Activated CD4-positive, alpha-beta T cell treated with anti-CD3 and anti-CD28 coated beads for 24 hours (primary cell): ENCODE measurements at places on chromosomes 13 and 19.

- no peak for DNase-seq
These were observed 24.2 kb downstream of the SIAH3 start for GRCh38 chr13:45827318-45827717.

- DNase-seq: no peak
These were observed 133.9 kb upstream of the TMTC4 start for GRCh38 chr13:100808330-100809128.

DNA sequence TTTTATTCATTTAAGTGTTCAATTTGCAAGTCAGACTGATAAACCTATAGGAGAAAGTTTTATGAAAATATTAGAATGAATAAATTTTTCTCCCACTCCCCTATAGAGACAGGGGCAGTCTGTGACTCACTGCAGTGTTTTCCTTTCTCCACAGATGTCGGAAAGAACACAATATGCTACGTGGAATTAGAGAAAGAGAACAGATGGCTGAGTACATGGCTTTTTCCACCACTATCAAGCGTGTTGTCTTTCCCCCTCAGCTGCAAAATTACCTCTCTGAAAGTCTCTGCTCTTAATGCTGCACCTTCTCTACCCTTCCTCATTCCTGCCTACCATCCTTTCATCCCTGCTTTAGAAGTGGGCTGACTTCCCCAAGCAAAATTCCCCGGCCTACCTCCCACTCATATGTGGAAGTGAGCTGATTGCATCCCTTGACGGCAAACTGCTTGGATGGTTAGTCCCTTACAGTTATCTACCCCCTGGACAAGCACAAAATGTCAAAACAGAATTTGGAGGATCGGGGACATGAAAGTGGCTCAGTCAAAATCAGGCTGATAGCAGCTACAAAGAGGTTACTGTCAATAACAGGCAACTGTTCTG is 30.0 kb downstream of the FLT1 start:
- no peak for DNase-seq

- DNase-seq: no peak
These were observed 4.3 kb downstream of the CD37 start for GRCh38 chr19:49339301-49340068.

- no peak for DNase-seq
These were observed 136.3 kb upstream of the SERP2 start for GRCh38 chr13:44237276-44237767.

- DNase-seq: no peak
These were observed 152.5 kb upstream of the SOX1 start for GRCh38 chr13:111914241-111915103.

DNA sequence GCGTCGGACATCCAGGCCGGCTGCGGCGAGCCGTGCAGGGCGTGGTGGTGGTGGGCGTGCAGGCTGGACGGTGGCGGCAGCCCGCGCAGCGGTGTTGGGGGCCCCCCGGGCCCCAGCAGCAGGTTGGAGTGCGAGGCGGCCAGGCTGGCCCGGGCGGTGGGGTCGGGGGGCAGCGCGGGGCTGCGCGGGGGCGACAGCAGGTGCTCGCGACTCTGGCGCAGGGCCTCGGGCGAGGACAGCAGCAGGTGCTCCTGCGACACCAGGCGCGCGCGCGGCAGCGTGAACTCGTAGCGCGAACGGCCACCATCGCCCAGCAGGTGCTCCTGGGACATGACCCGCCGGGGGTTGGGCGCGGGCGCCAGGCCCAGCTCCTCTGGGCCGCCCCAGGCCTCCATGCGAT is 9.8 kb downstream of the SHISA7 start:
- no peak for DNase-seq

- peak; percentile 56 for DNase-seq
These were observed at the start of gene PTPRS for GRCh38 chr19:5340637-5341447. PTPRS (minus strand) TSS chr19:5340812; CDS start chr19:5286140, 54,672 bp downstream.

GRCh38 chr19:46967578-46968032 is 52.0 kb upstream of the NPAS1 start:
- no peak for DNase-seq

DNA sequence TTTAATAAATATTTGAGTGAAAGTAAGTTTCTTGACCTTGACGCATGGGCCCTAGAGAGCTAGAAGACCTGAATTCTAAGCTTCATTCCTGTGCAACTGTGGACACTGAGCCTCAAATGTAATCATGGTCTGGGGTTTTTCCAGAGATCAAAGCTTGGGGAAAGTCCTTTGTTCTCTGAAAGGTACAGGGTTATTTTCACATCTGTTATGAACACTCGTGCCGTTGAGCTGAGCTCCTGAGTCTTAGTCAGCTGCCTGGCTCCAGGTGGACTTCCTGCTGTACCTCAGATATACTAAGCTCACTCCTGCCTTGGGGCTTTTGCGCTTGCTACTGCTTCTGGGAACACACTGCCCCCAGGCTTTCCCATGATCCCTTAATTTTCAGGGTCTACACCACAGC is 7.5 kb upstream of the ZBTB32 start:
- no peak for DNase-seq

- no peak for DNase-seq
These were observed 43.6 kb downstream of the RUBCNL start for GRCh38 chr13:46343279-46343994.

DNA sequence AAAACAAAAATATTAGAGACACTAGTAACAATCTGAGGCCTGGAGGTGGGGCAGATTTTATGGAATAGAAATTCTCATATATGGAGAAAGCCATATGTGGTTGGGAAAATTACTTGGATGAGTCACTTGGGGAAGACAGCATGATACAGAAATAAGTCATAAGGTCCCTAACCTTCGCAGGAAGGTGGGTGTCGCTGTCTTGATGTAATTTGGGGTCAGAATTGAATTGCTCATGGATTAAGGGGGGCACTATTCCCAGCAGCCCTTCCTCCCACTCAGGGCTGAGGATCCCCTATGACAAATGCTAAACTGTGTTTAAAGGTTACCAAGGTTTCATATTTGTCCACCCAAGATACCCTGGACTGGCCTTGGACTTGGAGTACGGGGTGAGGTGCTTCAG is 5.0 kb downstream of the RDH8 start:
- no peak for DNase-seq

DNA sequence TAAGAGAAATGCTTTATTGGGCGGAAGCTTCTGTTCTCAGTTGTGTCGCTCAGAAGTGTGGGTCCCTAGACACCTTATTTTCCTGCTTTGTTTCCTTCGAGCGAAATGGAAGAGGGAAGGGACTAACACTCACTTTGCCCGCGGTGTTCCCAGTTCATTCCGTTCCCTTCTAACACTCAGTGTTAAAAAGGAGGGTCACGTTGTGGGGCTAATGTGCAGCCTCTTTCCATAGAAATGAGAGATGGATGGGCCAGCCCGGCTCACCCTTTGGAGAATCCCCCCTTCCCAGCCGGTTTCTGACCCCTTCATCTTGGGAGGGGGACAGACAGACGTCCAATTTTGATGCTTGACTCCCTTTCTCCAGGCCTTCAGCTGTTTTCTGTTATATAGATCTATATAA is 2.3 kb downstream of the ATP11A start:
- DNase-seq: no peak

DNA sequence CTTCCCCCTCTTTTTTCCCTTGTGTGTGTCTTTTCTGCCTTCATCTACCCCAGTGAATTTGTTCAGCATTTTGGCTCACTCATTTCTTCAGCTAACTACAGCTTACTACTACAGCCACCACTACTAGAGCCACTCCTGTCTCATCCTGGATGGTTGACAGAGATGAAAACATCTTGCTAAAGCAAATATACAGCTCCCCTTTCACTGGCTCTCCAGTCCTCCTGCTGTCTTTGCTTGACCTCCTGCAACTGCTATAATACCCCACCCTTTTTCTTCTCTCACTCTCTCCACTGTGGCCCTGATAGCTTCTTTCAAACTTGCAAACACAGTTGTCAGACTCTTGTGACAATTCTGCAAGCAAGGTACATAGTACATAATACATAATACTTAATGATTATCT is 523.6 kb downstream of the DCT start:
- no peak for DNase-seq

DNA sequence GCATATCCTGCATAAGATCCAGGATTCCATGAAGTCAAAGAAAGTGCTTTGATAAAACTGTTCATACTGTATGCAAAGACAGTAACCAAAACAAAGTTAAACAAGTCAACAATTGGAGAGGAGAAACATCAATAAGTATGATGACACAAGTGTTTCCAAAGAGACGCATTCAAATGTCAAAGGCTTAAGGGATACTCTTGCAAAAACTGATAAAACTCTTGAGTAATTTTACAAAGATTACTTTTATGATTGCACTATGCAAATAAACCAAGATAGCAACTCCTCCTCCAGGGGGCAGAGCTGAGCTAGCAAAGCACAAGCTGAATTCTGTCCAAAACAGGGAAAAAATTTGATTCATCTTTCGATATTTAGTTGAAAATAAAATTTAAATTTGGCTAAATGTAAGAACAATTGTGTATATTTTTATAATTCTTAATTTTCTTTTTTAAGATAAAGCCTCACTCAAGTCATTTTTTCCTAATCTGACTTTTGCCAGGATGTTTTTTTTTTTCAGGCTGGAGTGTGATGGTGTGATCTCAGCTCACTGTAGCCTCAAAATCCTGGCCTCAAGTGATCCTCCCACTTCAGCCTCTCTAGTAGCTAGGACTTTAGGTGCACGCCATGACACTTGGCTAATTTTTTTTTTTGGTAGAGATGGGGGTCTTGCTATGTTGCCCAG is 84.0 kb downstream of the MZT1 start:
- peak; percentile 31 for DNase-seq

GRCh38 chr13:19184176-19184575 is 2.6 kb upstream of the TUBA3C start:
- DNase-seq: no peak

DNA sequence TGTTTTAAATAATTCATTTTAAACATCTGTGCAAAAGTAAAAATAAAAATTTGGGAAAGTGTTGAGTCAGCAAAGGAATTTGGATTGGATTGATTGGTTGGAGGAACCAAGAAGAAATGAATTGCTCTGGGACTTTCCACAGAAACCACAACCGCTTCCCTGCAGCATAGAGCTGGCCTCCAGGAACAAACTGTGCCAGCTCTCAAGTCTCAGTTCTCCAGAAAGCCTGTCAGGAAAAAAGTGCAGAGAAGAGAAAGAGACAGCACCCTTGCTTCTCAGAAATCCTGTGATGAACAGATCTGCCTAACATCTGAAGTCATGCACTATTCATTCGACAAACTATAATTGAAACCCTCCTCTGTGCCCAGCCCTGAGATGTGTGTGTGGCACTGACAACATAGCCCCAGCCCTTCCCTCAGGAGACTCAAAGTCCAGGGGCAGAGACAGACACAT is 14.8 kb downstream of the LYPD3 start:
- DNase-seq: no peak

DNA sequence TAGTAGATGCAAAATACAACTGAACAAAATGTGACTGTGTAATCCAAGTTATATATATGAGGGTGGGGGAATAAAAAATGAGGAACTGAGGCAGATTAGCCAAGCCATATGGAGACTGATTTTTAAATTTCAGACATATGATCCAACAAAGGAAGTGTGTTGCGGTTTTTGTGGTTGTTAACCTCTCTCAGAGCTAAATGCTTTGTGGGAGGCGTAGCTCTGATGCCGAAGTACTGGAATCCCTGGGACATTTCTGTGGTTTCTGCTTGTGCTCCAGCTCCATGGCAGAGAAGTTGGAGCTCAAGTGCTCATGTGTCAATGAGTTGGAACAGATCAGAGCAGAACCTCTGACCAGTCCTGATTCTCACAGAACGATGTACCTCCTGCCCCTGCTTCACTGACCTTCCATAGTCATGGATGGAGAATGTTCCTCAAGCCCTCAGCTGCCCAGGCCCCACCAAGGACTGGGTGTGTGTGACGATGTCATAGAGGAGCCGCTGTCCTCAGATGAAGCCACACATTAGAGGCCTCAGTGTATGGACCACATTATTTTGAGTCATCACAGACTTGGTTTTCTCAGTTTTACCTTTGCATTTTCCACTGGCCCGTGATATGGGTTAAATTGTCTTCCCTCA is 107.6 kb downstream of the SOX1 start:
- DNase-seq: no peak

- DNase-seq: no peak
These were observed 3.6 kb upstream of the MIER2 start for GRCh38 chr19:347946-348861.

DNA sequence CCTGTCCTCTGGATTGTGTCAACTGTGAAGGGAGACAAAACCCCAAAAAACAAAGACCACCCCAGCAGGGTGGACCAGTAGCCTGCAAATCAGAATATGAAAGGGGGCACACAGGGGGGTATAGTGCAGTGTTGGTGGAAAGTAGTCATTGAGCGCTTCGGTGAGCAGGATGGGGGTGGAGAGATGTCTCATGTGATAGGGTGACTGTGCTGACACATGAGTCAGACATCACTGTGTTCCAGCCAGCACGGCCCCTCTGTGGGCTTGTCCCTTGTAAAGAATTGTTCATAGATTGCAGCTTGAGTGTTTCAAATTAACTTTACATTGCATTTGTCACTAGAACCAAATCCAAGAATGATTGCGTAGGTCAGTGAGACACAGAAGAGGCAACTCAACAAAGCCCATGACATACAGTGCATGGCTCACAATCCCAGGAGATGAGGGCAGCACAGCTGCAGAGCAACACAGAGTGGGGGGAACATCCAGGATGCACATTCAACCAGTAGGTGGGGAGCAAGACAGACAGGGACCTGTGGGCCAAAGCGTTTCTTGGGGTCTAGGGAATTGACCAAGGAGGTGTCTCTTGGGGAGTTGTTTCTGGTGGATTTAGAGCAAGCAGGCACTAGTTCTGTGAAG is 7.5 kb downstream of the ZNF440 start:
- no peak for DNase-seq

- DNase-seq: no peak
These were observed at the start of gene FUT1 for GRCh38 chr19:48752496-48753365. FUT1 (minus strand) TSS chr19:48752641; CDS start chr19:48751281, 1,360 bp downstream.

GRCh38 chr19:52464798-52465470 is 11.6 kb downstream of the ZNF578 start:
- no peak for DNase-seq

DNA sequence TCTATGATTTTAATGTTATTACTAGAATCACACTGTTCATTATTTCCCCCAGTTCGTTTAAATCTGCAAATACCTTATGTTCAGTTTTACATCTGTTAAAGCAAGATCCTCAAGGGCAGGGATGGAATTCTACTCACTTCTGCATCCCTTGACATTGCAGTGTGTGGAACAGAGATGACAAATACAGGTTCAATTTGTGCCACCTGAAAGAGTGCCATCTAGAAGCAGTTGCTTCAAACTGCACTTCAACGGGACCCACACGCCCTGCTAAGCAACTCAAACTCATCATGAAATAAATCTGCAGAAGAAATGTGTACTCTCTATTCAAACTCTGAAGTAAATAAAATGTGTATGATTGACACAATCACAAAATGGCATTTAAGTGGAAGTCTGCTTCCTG is 44.5 kb downstream of the RUBCNL start:
- DNase-seq: no peak

DNA sequence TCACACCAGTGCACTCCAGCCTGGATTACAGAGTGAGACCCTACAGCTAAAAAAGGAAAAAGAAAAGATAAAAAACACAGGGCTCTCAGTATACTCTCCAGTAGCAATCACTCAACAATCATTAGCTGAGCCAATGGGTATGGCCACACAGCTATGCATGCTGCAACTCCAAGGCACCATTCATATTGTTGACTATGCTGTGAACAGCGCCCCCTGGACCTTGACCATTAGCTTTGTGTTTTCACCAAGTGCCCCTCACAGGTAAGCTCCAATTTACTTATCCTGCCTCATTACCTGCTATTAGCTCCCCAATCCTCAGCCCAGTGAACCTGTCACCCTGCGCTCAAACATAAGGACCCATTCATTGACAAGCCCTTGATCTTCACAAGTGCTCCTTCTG is 35.8 kb downstream of the ZIC5 start:
- DNase-seq: no peak
